ENCODE measurements at places on chromosomes 6 and 20.

- DNase-seq, result no peak
Observed at GRCh38 chr6:2960935-2961334, 10.4 kb downstream of the SERPINB6 start.

GRCh38 chr6:159117046-159117445 is 52.2 kb upstream of the FNDC1 start:
- DNase-seq, result no peak

DNA sequence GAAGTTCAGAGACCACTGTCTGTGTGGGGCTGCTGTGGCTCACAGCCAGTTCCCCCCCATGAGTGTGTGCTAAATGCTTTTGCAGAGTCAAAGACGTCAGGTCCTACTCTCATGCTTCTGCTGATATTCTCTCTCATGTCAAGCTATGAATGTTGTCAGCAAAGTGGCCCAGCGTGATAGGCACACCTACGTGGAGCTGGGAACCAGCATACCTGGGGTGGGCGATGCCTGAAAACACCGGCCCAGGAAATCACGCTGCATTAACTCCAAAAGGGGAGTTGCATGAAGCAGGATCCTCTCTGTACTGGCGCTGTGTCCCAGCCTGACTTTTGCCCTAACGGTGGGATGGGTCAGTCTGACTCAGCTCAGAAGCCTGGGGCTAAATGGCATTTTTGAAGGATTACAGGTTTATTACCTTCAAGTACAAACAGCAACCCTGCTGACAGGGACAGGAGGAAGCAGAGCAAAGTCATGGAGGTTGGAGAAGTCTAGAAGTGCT is 9.0 kb upstream of the MRPS10 start:
- DNase-seq, result no peak

DNA sequence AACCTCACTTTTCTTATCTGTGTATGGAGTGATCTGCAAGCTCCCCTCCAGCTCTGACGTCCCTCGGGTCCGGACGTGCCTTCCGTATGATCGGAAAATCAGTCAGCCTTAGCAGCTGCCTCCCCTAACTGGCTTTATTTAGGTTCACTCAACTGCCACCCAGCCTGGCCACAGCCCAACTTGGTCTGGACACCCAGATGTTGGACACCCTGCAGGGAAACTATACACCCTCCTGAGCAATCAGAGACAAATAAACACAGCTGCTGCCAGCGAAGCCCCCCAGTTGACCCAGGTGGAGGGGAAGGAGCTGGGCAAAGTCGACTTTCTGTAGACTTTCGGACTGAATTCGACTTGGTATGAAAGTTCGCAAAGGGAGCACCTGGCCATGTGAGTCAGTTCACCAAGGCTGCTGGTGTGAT is 28.9 kb downstream of the TBC1D7 start:
- DNase-seq, result no peak

GRCh38 chr6:92820601-92821000 is 598.8 kb downstream of the EPHA7 start:
- DNase-seq, result peak; percentile 28

DNA sequence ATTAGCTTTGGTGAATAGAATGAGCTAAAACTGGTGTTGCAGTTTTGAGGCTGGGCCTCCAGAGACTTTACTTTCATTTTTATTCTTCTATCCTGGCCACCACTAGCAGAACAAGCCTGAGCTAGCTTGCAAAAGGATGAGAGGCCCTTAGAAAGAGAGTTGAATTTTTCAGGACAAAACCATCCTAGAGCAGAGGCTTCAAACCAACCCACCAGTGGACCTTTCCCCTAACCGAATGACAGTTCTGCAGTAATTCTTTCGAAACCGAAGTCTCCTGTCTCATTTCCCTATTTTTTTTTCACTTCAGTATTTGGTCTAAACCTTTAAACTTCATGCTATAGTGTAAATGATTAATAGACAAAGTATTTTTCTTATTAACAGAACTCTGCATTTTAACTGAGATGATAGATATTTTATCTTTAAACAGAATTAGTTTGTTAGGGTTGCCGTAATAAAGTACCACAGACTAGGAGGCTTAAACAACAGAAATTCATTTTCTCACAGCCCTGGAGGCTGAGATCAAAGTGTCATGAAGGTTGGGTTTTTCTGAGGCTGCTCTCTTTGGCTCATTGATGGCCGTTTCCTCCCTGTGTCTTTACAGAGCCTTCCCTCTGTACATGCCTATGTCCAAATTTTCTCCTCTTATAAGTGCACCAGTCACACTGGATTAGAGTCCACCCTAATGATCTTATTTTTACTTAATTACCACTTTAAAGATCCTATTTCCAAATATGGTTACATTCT is 80.6 kb upstream of the PAK5 start:
- DNase-seq, result no peak

- DNase-seq, result peak; percentile 54
Observed at GRCh38 chr20:53592992-53593465, 610 bp downstream of the ZNF217 start.

GRCh38 chr6:116680880-116681672 is at the start of gene KPNA5:
Gene KPNA5, plus strand, starts transcription at chr6:116681211. Its CDS starts 124 bp downstream, at chr6:116681335.
- peak; percentile 96 for DNase-seq

DNA sequence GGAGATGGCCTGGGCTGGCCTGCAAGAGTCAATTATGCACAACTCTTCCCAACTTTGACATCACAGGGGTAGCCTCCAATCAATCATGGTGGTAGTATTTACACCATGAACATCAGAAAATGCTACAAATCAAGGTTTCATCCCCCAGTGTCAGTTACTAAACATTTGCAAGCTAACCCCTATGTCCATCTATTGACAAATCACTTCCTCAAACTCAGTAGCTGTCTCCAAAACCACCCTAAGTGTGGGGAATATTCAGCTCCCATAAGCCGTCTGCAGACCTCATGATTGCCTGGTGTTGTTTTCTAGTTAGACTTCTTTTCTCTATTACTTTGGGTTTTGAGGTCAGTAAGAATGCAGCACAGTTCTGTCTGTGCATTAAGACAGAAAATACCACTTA is 200.8 kb upstream of the RIN2 start:
- DNase-seq, result no peak

- DNase-seq, result no peak
Observed at GRCh38 chr6:119138906-119139541, 60.6 kb upstream of the FAM184A start.

GRCh38 chr20:57856658-57857057 is 146.8 kb upstream of the PMEPA1 start:
- DNase-seq, result no peak

DNA sequence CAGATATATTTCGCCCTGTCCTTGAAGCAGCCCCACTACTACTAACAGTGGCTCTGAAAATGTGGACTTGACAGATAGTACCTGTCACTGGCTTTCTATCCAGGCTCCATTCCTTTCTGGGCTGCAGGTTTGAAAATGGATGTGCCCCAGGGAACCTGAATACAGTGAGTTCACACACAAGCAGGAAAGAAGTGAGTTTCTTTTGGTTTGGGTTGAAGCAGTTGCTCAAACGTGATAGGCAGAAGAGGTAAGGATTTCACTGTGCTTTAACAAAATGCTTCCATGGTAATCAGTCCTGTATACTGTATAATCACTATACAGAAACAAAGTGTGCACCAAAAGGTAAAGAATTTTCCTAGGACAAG is 382.9 kb downstream of the PRKN start:
- DNase-seq, result no peak

DNA sequence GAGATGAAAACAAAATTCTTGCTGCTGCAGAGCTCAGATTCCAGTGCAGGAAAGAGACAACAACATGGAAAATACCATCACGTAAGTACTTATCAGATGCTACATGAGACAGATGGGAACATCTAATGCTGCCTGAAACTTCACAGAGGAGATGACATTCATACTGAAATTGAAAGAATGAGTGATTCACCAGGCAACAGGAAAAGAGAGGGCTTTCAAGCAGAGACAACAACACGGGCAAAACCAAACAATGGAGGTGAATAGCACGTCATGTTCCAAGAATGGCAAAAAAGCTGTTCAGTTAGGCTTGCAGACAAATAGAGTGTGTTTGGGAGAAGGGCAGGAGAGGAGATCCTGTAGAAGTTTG is 39.3 kb downstream of the GTF2H5 start:
- DNase-seq, result no peak

DNA sequence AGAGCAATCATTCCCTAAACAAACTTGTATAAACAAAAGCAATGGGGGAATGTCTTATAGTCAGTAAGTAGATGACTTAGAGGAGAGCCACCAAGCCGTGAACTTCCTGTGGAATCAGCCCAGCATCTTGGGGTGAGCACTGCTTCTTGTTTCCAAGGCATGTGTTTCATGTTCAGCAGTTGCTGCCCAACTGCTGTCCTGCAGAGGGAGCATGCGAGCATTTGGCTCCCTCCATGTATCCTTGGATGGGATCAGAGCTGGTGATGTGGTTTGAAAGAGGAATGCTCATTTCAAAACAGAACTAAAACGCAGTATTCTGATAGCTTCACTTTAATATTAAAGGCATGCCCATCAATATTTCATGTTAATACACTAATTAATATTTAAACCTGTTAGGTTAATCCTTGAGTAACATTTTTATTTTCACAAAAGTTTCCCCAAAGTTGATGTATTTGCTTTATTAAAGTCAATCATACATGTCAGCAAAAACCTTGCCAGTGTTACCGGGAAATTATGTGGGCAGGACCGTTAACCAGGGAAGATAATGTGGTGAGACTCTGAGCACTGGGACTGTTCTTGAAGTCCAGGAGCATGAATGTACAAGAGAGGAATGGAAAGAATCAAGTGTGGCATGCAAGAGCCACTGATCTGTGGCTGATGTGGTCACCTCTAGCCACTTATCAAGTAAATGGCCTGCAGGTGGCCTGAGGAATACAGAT is 172.1 kb upstream of the GGTLC1 start:
- DNase-seq, result peak; percentile 71

- no peak for DNase-seq
Observed at GRCh38 chr6:125285353-125285752, 16.4 kb downstream of the HDDC2 start.

- no peak for DNase-seq
Observed at GRCh38 chr6:130138909-130139242, 83.9 kb downstream of the SAMD3 start.

DNA sequence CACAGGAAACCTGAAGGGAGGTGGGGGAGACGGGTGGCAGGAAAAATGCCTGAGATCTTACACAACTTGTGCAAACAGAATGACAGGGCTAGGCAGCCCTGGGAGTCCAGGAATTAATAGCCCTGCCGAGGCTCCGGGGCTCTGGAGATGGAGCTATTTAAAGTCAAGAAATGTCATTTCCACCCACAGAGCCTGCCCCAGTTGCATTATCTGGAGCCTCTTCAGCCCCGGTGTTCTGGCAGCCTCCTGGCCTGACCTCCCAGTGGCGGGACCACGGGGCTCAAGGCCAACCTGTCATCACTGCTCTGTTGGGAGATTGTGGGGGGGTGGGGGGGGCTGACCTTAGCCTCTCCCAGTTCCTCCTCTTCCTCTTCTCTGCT is 28.5 kb upstream of the SCUBE3 start:
- no peak for DNase-seq

GRCh38 chr6:90187437-90188121 is 109.1 kb downstream of the BACH2 start:
- DNase-seq, result no peak

DNA sequence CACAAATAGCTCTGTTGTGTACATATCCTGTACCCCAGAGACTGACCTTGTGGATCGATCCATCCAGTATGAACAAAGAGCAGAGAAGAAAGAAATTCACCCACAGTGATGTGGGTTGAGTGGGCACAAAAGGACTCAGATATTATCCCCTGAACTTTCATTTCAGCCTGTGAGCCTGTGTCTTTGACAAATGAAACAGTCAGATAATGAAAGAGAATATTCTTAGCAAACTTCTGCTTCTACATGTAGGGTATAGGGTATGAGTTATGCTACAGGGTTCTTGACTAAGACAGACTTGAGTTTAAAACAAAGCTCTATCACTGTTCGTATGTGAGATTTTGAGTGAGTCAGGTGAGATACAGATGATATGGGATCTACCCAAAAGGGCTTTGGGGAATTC is 359.7 kb downstream of the MAFB start:
- DNase-seq, result no peak

DNA sequence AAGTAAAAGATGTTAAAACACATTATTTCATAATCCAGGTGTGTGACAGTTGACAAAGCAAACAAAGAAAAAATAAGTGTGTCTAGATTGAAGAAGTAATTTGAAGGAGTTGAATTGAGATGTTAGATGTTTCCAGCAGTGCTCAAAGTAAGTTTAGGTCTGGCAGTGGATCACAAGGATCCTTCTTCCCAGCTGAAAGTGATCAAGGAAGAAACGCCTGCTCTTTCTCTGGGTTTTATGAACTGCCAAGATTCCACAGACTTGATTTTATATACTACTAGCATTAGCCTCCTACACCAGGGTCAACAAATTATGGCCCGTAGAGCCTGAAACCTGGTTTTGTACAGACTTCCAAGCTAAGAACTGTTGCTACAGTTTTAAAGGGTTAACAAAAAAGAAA is 30.3 kb downstream of the STX7 start:
- DNase-seq, result no peak

DNA sequence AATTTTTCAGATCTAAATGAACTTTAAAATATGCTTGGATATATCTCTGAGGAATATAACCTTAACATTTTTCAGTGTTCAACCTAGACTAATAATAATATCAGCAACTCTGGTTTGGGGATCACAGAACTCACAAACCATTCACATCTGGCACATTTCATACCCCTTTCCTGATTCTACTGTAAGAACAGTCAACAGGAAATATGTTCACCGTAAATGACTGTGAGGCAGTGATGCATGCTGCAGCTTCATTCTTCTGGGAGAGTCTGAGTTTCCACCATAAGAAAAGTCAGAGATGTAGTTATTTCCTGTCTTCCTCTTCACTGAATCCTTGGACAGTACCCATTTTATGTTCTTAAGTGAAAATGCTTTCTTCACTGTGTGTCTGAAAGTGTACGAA is 134.2 kb upstream of the IFNGR1 start:
- no peak for DNase-seq

- DNase-seq, result no peak
Observed at GRCh38 chr6:90222724-90223198, 73.9 kb downstream of the BACH2 start.

- DNase-seq, result no peak
Observed at GRCh38 chr6:16104624-16105433, 24.1 kb upstream of the MYLIP start.

DNA sequence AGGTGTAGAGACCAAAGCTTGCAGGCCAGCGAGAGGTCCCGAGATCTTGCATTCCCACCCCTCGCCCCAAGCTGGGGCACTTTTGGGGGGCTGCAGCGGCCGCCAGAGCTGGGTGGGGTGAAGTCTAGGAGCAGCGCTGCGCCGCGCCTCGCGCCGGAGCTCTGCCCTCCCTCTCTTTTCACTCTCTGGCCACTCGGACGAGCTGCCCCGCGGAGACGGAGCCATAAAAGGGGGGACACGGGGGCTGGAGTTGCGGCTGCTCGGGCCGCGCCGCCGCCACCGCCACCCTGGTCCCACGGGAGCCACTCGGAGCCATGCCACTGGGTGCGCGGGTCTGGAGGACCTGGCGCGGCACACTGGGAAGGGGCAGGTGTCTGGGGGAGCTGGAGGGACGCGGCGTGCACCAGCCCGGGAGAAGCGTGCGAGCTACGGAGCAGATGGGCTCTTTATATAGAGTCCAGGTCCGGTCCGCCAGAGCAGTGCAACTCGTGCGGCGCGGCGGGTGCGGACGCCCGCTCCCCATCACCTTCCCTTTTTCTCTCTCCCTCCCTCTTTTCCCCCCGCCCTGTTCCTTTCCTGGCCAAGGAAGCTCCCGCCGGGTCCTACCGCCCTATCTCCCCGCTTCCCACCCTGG is 687 bp upstream of the HTR1B start:
- peak; percentile 36 for DNase-seq

All from left hindlimb (tissue), 1 donor.